ENCODE measurements at places on chromosomes 6 and 20.
A peak's percentile ranks its signal among the peaks of the same experiment; 100 is the strongest.

GRCh38 chr6:82607998-82608725, 244.5 kb downstream of the TPBG start:
- no peak for DNase-seq

GRCh38 chr20:49384437-49385434, 97.7 kb downstream of the KCNB1 start:
- peak; percentile 13 for DNase-seq

GRCh38 chr6:105178636-105179035, 1.2 kb downstream of the POPDC3 start:
- no peak for DNase-seq

- no peak for DNase-seq
These were observed 53.7 kb downstream of the HNF4A start for GRCh38 chr20:44409132-44409600.

DNA sequence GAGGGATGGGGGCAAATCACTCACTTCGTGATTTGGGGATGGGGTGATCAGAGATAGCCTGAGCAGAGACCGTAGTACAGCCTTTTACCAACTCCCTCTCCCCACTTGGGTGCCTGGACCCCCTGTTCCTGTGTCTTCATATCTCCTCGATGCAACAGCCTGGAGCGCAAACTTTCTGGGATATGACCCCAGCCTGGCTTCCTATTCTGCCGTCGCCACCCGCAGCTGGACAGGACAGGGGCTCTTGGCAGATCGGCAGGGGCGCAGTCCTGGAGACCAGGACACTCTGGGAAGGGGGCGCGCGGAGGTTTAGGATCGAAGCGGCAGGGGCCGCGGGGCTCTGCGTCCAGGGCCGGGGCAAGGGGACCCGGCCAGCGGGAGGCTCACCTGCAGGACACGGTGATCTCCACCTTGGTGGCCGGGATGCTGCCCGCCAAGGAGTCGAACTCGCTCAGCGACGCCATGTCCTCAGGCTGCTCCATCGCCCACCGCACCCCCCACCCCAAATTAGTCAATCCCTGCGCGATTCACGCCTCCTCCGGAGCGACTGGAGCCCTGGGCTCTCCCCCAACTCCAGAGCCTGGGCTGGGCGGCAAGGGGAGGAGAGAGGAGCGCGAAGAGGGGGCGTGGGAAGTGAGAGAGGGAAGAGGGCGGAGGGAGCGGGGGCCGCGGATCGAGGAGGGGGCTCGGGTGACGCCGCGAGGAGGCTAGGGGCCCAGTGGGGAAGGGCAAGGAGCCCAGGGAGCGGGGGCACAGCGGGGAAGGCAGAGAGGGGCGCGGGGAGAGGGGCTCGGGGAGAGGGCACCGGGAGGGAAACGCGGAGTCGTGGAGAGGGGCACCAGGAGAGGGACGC, at the start of gene CPNE5:
Gene CPNE5, minus strand, starts transcription at position 549 of the 853 bp plus-strand sequence. Its CDS starts 67 bp downstream, at position 482.
- DNase-seq = no peak

DNA sequence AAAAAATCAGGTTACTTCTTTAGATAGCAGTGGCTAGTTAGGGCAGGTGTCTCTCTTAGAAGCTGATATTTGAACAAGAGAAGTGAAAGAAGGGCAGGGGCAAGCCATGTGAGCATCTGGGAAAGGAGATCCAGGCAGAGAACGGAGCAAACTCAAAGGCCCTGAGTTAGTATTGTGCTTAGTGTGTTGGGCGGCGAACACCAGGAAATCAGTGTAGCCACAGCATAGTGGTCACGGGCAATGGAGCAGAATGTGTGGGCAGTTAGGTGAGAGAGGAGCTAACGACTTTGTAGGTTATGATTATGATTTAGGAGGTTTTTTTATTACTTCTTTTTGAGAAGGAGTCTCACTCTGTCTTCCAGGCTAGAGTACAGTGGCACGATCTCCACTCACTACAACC, 229.3 kb downstream of the TMEM242 start:
- DNase-seq = no peak

- no peak for DNase-seq
These were observed 112.1 kb upstream of the BCLAF1 start for GRCh38 chr6:136401749-136402148.

DNA sequence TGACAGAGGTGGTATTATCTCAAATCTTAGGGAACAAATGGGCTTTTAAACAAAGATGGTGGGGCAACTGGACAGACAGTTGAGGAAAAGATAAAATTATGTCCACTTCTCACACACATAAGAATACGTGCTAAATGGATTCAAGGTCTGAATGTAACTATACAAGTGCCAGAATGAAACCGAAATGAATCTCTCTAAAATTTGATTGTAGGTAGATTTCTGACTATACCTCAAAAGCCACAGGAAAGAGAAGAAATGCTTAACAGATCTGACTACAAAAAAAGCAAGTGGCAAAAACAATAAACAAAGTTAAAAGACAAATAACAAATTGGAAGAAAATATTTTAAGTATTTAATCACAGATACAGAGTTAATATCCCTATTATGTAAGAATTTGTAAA, 182.7 kb upstream of the OLIG3 start:
- no peak for DNase-seq

DNA sequence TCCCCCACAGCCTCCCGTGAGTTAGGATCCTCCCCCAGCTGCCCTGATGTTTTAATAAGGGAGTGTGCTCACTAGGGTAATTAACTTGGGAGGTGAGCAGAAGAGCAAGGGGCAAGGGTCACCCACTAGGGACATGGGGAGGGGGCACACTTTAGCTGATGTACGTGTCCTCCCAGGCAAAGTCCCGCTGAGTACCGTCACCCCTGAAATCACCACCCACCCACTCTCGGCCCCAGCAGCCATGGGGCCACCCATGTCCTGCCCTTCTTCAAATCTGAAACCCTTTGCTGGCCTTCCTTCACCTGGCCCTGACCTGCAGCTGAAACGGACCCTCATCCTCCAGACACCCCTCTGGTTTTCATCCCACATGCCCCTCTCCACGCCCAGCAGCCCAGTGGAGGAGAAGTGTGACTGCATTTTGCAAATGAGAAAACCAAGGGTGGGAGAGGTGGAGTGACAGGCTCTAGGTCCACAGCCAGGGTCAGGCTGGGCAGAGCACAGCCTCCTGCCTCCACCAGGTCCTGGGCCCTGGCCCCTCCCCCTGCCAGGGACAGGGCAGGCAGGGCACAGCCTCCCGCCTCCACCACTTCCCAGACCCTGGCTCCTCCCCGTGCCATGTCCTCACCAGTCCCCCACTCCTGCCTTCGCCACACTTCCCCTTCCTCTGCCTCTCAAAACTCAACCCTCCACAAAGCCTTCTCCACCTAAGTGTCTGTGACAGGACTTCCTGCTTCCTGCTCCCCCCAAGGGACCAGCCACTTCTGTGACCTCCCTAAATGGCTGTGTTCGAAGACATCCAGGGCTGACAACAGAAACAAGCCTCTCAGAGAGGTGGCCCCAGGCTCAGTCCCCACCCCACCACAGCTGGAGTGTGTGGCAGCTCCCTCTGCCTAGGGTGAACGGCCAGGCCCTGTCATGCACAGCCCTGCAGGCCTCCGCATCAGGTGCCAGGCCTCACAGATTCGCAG, 15.1 kb downstream of the ACSS1 start:
- DNase-seq = peak; percentile 30

DNA sequence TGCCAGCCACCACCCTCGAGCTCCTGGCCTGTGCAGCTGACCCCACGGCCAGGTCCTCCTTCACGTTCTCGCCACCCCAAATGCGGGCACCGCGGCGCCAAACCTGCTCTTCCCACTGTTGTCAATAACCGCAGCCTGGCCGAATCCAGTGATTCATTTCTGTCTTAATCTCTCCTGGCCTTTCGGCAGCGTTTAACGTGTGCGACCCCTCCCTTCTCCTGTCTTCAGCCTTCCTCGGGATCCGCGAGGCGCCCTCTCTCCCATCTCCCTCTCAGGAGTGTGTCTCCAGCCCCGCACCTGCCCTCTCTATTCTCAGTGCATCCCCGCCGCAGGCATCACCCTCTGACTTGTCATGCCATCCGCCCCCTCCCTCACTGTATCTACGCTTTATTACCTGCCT, 91.4 kb downstream of the THBS2 start:
- DNase-seq = no peak

- no peak for DNase-seq
These were observed 11.0 kb downstream of the PACSIN1 start for GRCh38 chr6:34476921-34477320.

GRCh38 chr6:107709341-107709740, 114.8 kb downstream of the SCML4 start:
- DNase-seq = no peak

- DNase-seq = no peak
These were observed at the start of gene HMGCLL1 for GRCh38 chr6:55578537-55579363. Gene HMGCLL1 (minus strand): TSS chr6:55579192. CDS start chr6:55579055, 137 bp downstream.

DNA sequence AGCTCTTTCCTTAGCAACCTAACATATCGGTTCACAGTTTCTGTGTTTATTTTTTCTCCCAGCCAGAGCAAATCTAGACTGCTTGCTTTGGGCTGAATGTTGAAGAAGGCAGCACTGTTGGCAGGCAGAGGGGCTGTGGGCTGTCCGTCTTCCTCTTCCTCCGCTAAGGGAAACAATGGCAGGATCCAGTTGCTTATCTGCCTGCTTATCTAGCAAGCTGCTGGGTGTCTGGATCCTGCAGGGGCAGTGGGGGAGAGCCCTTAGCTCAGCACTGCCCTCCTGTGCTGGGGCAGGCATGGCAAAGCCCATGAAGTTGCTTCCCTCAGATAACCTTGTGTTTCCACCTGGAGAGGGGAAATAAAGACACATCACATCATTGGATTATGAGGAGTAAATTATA, 92.7 kb upstream of the CD93 start:
- DNase-seq = no peak

DNA sequence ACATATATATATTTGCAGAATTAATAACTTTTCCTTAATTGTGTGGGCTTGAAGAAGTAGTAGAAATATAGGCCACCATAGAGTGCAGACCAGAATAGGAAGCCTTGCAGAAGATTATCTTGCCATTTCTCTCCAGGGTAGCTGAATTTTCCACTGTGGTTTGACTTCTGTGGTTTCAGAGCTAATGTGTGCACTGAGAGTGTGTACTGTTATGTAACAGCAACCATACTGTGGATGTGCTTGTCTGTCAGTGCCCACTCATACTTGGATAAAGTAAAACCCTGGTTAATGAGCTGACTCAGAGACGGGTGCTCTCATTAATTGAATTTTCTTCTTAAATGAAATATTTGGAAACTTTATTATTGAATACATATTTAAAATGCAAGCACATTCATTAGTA, 57.2 kb downstream of the CEP43 start:
- DNase-seq = peak; percentile 53

DNA sequence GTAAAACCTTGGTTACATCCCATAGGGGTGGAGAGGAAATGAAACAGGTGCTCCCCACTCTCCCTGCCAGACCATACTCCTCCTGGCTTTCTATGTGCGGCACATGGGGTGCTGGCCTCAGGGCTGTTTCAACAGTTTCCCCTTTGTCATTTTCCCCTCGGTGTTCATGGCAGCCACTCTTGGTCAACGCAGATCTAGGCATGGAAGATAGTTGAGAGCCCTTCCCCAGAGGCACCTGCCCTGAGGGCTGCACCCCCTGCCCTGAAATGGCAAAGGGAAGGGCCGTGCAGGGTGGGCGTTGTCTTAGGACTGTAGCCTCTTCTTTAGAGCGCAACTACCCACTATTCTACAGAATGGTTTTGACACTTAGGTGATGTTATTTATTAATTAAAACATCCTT, 4.4 kb downstream of the CST1 start:
- DNase-seq = no peak

- DNase-seq = no peak
These were observed 2.4 kb downstream of the MTCL3 start for GRCh38 chr6:127516662-127517273.

- no peak for DNase-seq
These were observed 112.9 kb downstream of the FOXO3 start for GRCh38 chr6:108673602-108674001.

DNA sequence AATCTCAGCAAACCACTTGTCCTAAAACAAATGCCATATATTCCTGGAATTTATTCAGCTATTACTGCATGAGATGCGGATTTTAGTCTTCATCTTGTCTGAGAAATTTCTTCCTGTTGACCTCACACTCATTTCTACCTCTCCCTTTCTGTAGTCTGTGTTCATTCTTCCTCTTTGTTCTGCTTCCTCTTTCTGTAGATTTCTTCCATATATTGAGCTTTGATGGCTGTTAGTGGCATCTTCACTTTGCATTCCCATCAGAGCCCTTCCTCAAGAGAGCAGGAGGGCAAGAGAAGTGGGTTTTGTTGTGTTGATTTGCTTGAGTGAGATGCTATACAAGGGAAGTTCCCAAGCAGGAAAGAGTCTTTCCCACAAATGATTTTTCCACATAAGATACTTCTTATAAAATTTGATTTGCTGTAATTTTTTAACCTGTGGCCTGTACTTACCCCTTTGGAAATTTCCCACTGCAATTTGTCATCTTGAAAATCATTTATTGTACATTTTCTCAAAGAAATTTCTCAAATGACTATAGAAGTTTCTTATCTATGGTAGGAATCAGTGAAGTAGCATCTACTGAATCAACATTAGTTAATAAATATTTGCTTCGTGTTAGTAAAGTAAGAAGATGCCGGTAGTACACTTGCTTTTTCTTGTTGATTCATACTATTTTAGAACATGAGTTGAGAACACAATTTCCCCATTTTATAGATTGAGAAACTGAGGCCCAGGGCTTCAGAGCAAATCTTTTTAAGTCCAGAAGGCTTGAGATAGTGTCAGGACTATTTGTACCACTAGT, 43.8 kb downstream of the MAP3K4 start:
- DNase-seq = no peak

GRCh38 chr6:20332441-20333006, 69.2 kb upstream of the E2F3 start:
- DNase-seq = no peak

DNA sequence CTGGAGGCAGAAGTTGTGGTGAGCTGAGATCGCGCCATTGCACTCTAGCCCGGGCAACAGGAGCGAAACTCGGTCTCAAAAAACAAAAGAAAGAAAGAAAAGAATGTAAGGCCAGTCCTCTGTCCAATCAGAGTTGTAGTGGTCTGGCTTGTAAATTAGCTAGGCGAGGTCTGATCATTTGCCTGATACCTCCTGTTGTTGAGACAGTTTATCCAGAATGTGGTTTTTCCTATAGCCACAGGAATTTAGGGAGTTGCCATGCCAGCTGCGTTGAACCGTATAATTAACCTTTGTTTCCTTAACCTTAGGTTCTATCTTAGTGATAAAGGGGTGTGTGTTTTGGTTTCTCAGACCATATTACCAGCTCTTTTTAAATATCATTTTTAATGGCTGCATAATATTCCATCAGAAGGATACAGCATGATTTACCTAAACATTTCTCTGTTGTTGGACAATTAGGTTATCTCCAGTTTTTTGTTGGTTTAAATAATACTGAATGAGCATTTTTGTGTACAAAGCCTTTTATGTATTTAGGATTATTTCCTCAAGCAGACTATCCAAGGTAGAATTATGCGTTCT, 11.7 kb upstream of the PPARD start:
- DNase-seq = no peak

Measured in KG1 (cell line).